ENCODE measurements at places on chromosomes 1 and 21.
A peak's percentile ranks its signal among the peaks of the same experiment; 100 is the strongest.

GRCh38 chr1:204348242-204348641 is 11.5 kb downstream of the PLEKHA6 start:
- DNase-seq = no peak

DNA sequence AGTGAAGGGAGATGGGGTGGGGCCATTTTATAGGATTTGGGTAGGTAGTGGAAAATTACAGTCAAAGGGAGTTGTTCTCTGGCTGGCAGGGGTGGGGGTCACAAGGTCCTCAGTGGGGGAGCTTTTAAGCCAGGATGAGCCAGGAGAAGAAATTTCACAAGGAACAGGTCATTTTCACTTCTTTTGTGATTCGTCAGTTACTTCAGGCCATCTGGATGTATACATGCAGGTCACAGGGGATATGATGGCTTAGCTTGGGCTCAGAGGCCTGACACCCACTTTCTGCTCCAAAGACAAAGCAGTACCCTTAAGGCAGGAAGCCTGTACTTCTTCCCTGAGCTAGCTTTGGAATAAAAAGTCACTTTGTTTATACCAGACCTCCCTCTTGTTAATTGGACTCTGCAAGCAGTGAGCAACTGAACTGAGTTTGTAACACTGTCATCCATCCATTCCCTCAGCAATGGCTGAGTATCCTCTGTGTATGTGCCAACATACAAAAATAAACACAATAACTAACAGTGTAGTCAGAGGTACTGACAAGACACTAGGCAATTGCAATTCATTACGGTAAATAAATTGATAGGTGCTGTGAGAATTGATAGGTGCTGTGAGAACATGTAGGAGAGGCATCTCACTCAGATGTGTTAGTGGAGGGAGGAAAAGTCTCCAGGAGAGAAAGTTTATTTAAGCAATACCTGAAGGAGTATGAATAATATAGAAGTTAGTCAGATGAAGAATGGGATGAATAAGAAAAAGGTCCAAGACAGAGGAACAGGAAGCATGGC is 14.7 kb upstream of the RGS2 start:
- DNase-seq = no peak

DNA sequence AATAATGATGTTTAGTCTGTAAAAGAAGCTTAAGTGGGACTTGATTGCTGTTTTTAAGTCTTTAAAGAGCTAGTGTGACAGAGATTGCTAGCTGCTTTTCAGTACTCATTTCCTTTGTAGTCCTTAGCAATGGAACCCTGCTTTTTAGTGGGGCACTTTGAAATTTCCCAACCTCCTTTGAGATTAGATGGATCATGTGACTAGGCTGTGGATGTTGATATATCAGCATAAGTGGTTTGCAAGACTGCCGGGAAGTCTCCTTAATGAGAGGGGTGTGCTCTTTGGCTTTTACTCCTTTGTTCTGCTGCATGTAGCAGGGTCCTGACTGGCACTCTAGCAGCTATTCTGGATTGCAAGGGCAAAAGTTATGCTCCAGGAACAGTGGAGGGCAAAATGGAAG is 11.2 kb upstream of the RCOR3 start:
- no peak for DNase-seq

- peak; percentile 85 for DNase-seq
Observed at GRCh38 chr1:159891275-159892157, 8.4 kb downstream of the CFAP45 start.

GRCh38 chr1:193123751-193124150 is 1.9 kb downstream of the CDC73 start:
- DNase-seq = no peak

DNA sequence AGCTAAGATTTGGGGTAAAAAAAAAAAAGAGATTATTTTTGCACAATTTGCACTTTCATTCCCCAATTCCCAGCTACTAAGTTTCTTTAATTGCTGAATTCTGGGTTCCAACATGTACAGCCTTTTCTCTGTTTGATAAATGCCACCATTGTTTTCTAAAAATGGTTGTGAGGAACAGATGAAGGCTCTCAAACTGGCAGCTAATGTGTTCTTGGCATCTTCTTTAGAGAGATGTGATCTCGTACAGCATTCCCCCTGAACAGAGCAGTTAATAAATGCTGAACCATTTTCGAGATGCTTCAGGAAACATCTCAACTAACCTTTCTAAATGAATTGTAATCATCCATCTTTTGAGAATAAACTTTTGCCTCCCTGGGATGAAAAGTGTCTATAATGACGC is 107.9 kb upstream of the DYNLT5 start:
- DNase-seq = no peak

GRCh38 chr21:41427556-41427955 is 1.5 kb downstream of the MX1 start:
- no peak for DNase-seq

DNA sequence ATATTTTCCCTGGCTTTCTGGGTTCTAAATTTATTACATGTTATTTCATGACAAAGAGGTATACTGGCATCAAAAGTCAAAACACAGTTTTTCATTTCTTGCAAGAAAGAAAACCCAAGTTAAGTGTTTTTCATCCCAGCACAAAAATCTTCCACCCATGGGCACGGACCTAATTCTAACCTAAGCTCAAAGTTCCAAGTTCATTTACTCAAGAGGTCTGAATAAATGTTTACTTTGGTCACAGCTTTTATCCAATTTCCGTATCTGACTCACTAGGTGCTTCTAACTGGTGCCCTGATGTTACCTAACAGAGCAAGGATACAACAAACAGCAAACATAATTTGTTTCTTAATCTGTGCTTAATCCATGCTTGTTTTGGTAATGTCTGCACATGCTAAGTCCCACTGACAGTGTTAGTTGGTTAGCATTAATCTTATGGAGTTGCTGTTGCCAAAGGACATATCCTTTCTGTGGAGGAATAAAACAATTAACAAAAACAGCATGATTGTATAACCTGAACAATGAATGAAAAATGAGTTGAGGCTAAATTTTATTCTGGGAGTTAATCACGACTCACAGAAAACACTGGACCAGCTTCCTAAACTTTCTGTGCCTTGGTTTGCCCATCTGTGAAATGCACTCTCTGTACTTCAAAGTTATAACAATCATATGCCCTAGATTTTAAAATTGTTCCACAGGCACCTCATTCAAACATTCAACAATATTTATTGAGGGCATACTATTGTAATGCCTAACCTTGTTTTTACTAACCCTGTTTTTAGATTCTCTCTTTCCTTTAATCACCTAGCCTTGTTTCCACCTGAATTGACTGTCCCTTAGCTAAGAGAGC is 4.2 kb upstream of the CHD1L start:
- no peak for DNase-seq

DNA sequence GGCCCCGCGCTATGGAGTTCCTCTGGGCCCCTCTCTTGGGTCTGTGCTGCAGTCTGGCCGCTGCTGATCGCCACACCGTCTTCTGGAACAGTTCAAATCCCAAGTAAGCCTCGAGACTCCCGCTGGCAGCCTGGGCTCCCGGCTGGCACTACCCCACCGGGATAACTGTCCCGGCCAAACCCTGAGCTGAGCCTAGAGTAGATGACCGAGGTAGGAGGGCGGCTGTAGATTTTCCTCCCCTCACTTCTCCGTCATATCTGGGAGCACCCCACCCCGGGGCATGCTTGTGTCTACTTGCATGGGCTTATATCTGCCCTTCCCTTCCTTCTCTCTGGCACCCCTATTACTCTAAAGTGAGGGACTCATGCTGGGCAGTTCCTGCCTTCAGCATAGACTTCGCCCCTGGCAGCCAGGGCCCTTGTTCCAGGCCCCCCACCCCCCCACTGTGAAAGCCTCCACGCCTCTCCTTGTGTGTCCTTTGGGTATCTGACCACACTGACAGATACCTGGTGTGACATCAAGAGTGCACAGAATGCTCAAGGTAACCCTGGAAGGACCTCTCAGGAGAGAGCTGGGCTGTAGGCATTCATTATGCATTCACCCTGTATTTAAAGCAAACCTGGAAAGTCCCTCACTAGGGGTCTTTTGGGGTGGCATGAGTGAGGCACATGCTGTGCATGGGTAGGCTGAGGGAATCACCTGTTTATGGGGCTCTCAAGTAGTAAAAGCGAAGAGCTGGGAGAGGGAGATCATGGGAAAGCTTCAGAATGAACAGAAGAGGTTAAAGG is 485 bp downstream of the EFNA1 start:
- no peak for DNase-seq

DNA sequence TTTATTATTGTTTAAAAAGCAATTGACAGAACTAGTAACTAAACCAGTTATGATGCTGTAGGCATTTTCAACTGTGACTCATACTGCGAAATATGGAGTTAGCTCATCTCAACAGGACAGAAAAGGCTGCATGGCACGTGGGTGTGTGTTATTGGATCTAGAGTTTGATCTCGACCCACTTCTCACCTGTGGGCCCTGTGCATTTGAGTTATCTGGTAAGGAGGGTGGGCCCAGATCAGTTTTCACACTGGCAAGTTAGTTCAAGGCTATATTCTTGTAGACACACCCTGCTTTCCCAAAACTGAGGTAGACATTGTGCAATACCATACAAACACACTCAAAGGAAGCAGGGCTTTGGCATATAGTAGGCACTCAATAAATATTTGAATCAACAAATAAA is 71.3 kb upstream of the PRDX6 start:
- no peak for DNase-seq
